ENCODE measurements at places on chromosomes 3 and 15.

- DNase-seq: no peak
Observed at GRCh38 chr3:158731938-158732855, at the start of gene RARRES1. RARRES1 (minus strand) TSS chr3:158732457; CDS start chr3:158732415, 42 bp downstream.

DNA sequence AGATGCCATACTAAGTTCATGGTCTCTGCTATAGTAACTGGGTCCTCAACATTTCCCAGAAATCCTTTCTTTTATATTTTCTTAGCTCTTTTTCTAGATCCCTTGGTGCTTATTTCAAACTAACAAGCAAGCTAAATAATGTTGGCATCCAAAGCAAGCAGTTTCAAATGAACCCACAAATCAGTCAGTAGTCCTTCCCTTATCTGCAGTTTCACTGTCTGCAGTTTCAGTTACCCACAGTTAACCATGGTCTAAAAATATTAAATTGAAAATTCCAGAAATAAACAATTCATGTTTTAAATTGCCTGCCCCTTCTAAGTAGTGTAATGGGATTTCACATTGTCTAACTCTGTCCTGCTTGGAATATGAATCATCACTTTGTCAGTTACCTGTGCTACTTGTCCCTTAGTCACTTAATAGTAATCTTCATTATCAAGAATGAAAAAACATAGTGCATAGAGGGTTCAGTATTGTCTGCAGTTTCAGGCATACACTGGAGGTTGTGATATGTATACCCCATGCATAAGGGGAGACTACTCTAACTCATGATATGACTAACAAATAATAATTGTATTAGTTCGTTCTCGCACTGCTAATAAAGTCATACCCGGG lies 633.7 kb downstream of the MECOM start:
- DNase-seq: no peak

GRCh38 chr3:121627211-121627610 lies 33.5 kb downstream of the HCLS1 start:
- DNase-seq: no peak

GRCh38 chr3:194986208-194987043 lies 284.5 kb downstream of the XXYLT1 start:
- DNase-seq: no peak

GRCh38 chr3:15081960-15082664 lies 16.8 kb downstream of the RBSN start:
- DNase-seq: no peak

DNA sequence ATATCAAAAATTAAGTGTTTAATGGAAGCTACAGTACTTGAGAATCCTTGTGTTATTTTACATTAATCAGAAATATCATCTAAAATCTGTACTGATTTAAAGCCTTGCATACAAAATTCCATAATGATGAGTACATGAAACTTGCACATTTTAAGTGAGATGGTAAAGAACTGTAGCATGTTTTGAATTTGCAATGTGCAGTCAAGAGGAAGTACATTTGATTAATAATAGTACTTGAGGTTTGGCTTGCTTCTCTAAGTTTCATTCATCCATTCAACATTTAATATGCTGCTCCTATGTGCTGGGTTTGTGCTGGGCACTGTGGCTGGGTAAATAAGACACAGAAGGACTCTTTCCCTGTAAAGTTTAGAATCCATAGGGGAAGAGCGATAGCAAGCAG lies 332.3 kb downstream of the CNTN3 start:
- no peak for DNase-seq

DNA sequence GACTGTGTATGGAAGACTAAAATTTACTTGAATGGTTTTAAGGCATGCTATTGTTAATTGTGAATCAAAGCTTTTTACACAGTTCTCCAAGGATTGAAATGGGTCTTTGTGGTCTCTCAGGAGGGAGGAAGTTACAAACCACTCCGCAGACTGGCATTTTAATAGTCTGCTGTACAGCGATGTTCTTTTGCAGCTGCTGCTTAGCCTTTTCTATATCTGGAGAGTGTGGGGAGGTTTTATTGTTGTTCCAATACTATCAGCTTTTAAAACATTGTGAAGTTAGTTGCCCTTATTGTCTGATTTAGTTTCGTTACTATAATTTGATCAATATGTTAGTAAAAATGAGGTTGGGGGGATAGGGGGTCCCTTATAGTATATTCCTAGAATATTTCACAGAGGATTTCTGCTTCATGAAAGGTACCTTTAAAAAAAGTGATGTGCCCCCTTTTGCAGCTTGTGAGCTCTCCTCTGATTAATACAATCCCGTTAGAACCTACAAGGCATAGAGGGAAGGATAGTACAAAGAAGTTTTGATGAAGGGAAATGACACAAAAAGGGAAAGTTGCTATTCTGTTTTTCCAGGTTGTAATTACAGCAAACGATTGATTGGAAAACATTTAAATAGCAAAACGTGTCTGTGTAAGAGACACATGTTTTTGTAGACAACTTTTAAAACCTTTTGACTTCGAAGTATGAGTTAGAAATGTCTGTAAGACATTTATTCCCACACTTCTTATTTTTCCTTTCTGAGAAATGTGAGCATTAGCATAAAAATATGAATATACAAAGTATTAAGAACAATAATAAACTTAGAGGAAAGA lies 158.3 kb upstream of the CGNL1 start:
- no peak for DNase-seq

DNA sequence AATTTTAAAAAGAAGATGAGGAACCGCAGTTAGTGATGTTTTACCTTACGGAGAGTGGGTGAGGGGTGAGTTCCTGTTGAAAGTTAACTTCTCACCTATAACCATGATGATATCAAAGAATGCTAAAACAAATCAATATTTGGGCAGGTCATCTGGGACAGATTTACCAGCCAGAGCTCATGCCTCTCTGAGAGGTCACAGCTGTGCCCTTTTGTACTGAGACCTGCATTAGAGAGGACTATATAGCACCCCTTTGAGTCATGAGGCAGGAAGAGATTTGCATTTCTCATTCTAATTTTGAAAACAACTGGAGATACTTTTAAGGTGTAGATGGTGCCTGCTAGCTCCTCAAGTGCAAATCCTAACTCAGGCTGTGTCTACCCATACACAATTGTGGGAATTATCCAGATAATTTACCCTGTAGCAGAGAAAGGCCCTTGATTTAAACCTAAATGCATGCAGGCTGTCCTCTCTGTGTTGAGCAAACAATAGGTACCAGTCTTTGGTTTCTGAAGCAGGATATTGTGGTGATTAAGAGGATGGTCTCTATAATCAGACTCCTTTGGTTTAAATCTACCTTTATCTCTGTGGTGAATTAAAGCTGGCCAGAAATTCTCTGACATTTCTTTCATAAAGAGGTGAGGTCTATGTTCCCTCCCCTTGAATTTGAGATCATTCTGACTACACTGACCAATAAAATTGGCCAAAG lies 5.8 kb upstream of the TM4SF4 start:
- DNase-seq: no peak

DNA sequence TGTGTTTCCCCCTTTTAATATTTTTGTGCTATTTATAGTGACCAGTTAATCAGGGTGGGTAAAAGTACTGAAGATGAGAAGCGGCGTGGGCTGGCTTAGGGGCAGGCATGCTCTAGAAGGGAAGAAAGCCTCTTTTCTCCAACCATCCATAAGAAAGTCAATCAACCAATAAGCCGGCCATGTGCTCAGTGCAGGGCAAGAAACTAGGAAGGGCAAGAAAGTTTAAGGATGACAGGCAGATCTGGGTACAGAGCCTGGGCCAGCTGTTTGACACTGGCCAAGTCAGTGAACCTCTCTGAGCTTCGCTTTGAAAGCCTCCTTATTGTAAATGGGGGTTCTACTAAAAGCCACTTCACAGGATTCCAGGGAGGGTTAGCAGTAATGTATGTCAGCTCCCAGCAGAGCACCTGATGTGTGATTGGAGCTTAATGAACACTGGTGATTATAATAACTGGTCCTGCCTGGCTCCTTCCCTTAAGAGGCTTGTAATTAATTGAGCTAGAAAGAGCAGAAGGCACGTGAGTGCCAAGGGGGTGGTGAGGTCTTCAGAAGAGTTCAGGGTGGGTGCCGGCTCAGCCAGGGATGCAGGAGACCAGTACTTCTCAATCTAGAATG lies 5.7 kb upstream of the CHRNA3 start:
- DNase-seq: no peak

GRCh38 chr3:154794814-154795445 lies 285.2 kb upstream of the MME start:
- DNase-seq: no peak

GRCh38 chr15:62465173-62465572 lies 300.1 kb upstream of the C2CD4B start:
- no peak for DNase-seq

DNA sequence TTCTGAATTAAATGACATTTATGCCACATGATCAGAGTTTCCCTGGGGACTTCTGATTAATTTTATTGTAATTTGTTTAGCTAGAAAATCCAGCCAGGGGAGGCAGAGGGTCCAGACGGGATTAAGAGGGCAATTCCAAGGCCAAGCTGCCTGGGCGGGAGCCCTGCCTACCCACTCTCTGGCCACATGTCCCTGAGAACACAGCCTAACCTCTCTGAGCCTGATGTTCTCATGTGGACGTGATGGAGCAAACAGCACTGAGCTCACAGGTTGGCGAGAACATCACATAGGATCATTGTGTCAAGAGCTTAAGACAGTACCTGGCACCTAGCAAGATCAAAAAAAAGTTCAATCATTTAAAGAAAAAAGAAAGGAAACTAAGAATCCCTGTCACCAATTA lies 1.0 kb downstream of the LRRC2 start:
- no peak for DNase-seq

DNA sequence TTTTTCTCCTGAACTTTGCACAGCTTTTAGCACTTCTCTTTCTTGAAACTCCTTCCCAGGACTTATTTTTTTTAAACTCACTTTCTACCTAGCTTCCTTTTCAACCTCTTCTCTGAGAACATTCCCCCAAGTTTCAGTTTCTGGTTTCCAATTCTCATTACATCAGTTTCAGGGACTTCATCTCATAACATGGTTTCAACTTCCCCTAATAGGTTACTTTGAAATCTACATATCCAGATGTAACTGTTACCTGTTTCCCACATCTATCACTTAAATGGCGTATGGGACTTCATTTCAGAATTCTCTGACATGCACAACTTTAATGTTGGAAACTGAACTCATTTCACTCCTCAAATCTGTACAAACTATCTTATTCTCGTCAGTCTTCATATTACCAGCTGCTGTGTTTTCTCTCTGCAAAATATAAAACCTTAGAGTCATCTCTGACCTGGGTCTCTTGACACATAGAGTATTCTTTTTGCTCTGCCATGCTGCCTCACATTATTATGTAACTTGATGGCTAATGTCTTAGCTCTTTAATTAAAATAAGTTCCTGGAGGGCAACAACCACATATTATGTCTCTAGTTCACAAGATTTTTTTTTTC lies 58.4 kb downstream of the NME9 start:
- no peak for DNase-seq

DNA sequence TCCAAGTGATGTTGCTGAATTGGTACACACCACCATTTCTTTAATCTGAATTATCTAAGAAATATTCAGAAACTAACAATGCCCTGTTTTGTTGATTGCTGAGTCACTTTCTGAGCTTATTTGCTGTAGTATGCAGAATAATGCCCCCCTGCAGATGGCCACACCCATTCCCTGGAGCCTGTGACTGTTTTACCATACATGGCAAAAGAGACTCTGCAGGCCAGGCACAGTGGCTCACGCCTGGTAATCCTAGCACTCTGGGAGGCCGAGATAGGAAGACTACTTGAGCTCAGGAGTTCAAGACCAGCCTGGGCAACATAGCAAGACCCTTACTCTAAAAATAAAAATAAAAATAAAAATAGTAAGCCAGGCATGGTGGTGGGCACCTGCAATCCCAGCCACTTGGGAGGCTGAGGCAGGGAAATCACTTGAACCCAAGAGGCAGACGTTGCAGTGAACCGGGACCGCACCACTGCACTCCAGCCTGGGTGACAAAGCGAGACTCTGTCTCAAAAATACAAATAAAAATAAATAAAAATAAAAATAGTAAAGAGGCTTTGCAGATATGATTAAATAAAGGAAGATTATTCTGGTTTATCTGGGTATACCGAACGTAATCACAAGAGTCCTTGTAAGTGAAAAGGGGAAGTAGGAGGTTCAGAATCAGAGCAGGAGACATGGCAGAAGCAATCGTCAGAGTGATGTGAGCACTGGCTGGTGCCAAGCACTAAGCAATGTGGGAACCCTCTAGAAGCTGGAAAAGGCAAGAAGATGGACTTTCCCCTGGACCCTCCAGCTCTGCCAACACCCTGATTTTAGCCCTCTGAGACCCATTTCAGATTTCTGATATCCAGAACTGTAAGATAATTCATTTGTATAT lies 19.0 kb downstream of the PCYT1A start:
- DNase-seq: no peak

DNA sequence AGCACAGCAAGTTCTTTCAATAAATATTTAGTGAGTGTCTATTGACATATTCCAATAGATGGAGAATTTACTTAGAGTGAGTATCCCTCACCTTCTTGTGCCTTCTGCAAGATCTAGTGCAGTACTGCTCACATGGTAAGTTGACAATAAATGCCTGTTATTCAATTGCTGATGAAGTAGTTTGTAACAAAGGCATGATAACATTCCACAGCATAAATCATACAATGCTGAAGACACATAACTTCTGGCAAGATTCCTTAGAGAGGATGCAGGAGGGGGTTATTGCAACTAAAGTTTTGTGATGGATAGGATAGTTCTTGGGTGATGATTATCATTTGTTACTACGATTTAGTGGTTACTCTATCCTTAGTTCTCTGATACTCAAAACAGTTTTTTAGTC lies 112.2 kb upstream of the RBMS3 start:
- DNase-seq: no peak

GRCh38 chr3:14787630-14788029 lies 31.1 kb upstream of the FGD5 start:
- DNase-seq: no peak

DNA sequence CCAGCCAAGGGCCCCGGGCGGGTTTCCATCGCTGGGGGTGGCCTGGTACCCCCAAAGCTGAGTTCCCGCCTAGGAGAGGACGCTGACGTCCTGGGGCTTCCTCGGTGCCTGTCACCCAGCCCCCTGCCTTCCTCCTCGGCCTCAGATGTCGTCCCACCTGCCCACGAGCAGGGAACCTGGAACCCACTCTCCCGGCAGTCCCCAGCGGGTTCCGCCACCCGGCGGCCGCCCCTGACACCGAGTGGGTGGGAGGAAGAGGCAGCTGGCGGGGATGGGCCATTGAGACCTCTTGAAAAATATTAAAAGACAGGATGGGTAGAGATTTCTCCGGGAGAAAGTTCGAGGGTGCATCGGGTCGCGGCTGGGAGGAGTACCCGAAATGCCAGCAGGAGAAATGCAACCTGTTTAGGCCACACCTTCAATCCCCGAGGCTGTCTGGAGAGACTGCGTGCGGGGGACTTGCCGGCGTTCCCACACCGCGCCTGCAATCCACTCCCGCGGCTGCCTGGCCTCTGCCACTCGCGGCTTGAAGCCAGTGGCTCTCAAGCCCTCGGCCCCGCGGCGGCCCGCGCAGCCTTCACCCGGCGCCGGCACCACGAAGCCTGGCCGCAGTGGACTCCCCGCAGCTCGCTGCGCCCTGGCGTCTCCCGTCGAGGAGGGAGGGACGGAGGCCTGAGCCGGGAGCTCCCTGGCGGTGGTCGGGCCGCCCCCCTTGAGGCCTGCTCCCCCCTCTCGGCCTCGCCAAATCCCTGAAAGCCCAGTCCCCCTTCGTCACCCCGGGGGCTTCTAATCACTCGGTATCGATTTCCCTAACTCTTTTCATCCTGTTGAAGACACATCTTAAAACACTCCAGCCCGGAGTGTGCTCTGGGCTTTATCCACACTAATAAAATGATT lies 8.6 kb upstream of the NR2F2 start:
- DNase-seq: no peak

Measured in hypothalamus (tissue), 51 donors.